Cerebellum (tissue), 4 donors: ENCODE measurements at places on chromosomes 4 and X. TPM values are rescaled to one million over a fixed set of nuclear protein-coding genes. Genes with fewer than 3 reads are reported as not detected.

KIT gene
- total RNA-seq, result 43.4 TPM

VSIG4 gene
- total RNA-seq, result 16.9 TPM

MGAT4D gene
- not detected for total RNA-seq

GK2 gene
- not detected for total RNA-seq

GCNA gene
- total RNA-seq, result 4.5 TPM

SPANXN1 gene
- total RNA-seq, result not detected

CT55 gene
- total RNA-seq, result not detected

GRID2 gene
- 194 TPM for total RNA-seq

EREG gene
- 1.8 TPM for total RNA-seq

RASL11B gene
- total RNA-seq, result 6.0 TPM

TEX13B gene
- total RNA-seq, result not detected

TMEM255A gene
- 2.1 TPM for total RNA-seq

CXorf65 gene
- not detected for total RNA-seq

S100P gene
- 0.27 TPM for total RNA-seq

MSANTD1 gene
- total RNA-seq, result 3.8 TPM

COPS4 gene
- 101 TPM for total RNA-seq

GRCh38 chr4:7360806-7361205 lies 73.9 kb downstream of the PSAPL1 start:
- no peak for DNase-seq

- DNase-seq, result no peak
Observed at GRCh38 chrX:149003863-149004660, 501.0 kb downstream of the IDS start.

GRCh38 chr4:187451776-187452175 lies 543.8 kb upstream of the ZFP42 start:
- no peak for DNase-seq

DNA sequence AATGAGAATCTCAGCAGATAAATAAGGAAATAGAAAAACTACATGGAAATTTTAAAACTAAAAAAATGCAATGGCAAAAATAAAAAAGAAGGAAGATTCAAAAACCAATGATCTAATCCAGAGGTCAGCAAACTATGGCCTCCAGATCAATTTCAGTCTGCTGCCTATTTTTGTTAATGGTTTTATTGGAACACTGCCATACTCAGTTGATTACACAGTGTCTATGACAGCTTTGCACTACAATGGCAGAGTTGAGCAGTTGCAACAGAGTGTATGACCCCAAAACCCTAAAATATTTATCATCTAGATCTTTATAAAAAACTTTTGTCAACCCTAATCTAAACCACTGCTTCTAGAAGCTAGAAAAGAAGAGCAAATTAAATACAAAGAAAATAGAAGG lies 170.3 kb downstream of the RAB28 start:
- no peak for DNase-seq

DNA sequence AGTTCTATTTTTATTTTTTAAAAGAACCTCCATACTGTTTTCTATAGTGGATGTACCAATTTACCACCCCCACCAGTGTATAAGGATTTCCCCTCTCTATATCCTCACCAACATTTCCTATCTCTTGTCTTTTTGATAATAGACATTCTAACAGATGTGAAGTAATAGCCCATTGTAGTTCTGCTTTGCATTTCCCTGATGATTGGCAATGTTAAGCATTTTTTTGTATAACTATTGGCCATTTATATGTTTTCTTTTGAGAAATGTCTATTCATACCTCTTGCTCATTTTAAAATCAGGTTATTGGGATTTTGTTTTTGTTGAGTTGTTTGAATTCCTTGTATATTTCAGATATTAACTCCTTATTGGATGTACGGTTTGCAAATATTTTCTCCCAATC lies 251.1 kb upstream of the HTR2C start:
- no peak for DNase-seq

DNA sequence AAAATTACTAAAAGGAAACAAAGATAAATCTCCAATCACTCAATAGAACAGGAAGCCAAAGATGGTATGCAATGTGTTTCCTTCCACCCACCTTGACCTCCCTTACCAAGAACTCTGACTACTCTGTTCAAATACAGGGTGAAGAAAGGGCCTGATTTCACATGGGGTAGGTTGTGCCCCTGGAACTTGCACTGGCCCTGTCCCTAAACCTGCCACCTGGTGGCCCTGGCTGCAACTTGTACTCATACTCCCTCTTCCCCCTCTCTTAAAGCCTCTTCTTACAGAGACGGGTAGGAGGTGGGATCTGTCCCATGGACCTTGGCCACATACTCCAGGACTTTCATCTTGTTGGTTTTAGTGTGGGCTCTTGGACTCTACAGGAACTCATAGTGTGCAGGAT lies 17.3 kb upstream of the TMEM185A start:
- no peak for DNase-seq

GRCh38 chr4:38139187-38139586 lies 179.0 kb downstream of the PTTG2 start:
- no peak for DNase-seq

GRCh38 chr4:64158648-64159326 lies 250.5 kb downstream of the TECRL start:
- peak; percentile 38 for DNase-seq

GRCh38 chr4:118799231-118799942 lies 36.5 kb downstream of the SEC24D start:
- no peak for DNase-seq

DNA sequence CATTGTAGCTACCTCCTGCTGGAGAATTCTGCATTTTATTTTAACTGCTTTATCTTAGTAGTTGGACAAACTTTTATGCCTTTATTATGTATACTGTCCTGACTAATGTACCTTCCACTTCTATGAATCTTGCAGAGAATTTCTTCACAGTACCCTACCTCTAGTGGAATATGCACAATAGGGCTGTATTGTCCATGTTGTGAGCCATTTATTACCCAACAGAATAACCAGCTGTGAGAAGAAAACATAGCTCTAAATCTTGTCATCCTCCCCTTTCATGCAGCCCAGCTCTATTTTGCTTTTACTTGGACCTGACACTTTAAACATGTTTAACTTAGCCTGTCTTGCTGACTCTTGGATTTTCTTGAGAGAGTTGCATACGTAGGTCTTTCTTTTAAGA lies 56.2 kb downstream of the MCUB start:
- DNase-seq, result no peak

- DNase-seq, result no peak
Observed at GRCh38 chr4:153038623-153039311, 102.6 kb downstream of the FHDC1 start.

GRCh38 chrX:139204898-139205667 lies 325.5 kb upstream of the F9 start:
- DNase-seq, result no peak

GRCh38 chr4:152609481-152609880 lies 70.3 kb downstream of the TMEM154 start:
- DNase-seq, result no peak

DNA sequence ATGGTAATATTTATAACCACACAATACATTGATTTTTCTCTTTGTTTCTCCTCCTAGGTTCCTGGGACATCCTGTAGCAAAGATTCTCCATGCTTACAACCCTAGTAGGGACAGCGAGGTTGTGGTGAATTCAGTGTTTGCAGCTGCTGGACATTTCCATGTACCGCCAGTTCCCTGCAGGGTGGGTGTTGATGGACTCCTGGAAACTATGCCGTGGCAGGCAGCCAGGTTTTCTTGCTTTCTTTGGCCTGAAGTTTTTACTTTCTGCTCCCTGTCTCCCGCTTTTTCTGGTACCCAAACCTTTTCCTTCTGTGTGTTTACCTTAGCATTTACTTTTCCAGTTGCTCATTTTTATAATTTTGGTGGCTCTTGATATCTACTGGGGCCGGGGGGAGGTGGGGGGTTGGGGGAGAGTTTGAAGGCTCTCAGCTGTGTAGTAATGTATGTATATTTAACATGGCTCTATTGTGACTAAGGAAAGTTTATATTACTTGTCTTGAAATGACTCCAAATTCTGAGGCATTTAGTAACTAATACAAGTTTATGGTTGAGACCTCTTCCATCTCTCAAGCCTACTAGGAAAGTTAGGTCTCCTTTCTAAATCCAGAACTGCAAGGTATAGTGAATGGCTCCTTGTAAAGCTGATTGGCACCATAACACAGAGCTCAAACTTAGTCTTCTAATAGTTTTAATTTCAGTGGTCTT lies 89.7 kb downstream of the TMEM131L start:
- no peak for DNase-seq

GRCh38 chr4:74997948-74998729 lies 65.2 kb downstream of the PARM1 start:
- DNase-seq, result no peak

DNA sequence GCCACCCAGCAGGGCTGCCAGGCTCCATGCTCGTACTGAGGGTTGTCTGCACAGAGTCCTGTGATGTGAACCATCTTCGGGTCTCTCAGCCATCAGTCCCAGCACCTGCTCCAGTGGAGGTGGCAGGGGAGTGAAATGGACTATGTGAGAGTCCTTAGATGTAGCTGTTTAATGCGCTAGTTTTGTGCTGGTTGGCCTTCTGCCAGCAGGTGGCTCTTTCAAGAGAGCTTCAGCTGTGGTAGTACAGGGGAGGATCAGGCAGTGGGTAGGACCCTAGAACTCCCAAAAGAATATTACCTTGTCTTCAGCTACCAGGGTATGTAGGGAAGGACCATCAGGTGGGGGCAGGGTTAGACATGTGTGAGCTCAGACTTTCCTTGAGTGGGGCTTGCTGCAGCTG lies 1066.0 kb downstream of the GLUD2 start:
- DNase-seq, result no peak

DNA sequence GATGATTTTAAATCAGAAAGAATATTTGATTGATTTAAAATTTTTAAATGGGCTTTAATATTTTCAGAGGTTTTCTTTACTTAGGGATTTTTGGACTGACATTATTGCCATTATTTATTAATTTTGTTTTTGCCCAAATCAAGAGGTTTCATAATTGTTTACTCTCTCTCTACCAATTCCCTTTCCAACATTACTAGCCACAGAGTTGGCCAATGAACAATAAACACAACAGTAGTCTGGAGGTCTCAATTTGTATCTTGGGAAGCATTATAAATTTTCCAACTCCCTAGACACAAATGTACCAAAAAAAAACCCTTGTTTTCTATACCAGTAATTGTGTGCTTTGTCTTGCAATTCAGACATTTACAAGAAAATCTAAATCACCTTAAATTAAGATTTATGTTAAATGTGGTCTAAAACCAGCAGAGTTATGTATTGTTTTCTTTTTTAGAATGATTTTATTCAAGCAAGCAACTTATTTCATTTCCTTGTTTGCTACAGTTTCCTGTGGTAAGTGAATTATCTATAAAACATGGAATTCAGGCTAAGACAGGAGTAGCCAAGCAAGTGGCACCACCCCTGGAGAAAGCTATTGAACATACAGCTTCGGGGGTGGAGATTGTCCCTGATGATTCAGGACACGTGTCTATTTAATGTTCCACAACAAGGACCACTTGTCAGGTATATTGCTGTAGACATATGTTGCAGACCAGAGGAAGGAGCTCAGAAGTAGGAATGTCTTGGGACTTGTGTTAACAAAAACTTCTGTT lies 622 bp downstream of the KLKB1 start:
- DNase-seq, result no peak

GRCh38 chr4:8176547-8177399 lies 18.2 kb upstream of the ABLIM2 start:
- peak; percentile 42 for DNase-seq

GRCh38 chrX:1412551-1413161 lies 20.7 kb upstream of the SLC25A6 start:
- DNase-seq, result no peak

DNA sequence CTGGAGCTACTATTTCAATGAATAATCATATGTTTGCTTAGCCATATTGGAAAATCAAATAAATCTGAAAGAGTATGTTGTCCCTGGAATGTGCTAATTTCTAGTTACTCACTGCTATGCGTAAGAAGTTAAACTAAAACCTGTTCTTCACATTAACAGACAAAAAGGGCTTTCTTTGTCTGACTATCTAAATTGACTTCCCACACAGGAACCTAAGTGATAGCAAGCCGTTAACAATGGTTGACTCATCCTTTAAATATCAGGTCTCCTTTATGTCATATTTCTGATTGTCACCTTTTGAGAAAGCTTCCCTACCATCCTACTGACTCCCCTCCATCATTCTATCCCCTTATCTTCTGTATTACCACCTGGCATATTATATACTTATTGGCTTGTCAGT lies 81.4 kb downstream of the AMELX start:
- DNase-seq, result no peak

DNA sequence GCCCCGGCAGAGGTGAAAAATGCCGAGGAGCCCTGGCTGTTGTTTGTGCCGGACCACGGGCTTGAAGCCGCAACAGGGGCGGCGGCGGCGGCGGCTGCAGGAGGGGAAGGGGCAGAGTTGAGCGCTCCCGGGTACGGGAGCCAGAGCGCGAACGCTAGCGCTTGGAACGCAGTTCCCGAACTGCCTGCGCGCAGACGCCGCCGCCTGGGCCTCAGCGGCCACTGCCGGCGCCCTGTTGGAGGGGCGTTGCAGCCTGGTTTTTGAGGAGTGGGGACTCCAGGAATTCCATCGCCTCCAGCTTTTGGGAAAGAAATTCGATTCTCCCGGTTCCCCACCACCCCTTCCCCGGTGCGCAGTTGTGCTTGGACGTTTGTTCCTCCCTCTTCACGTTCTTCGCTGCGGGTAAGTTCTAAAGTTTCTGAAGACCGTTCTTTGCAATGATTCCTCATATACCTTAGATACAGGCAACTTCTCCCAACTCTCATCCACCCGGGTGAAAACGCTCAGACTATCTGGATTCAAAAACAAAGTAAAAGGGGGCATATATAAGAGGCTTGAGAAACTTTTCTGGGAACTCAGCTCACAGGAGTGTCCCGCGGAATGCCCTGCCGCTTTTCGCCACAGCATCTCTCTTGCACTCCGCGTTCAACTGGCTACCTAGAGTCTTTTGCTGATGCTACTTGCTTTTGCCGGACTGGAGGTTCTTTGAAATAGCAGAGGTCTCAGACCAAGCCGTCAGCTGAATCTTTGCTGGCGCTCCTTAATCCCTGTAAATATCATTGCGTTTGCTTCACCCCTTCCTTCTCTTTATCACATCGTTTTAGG lies 1.0 kb downstream of the FAT4 start:
- DNase-seq, result no peak

DNA sequence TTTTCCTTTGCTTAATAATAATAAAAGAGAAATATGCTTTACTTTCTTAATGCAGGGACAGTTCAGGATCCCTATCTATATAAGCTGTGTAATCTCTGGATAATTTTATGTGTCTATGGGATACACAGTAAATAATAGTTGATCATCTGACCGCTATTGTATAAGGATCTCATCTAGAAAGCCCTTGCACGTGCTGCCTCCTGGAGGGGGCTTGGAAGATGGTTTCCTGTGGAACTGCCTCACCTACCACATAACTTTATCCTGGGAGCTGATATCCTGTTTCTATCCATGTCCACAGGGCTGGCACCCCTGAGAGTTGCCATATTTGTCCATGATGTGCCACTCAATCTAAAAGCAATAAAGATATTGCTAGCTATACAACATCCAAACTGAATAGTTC lies 139.3 kb upstream of the FRMPD4 start:
- no peak for DNase-seq

GRCh38 chr4:28636971-28637370 lies 1776.3 kb downstream of the STIM2 start:
- DNase-seq, result no peak

DNA sequence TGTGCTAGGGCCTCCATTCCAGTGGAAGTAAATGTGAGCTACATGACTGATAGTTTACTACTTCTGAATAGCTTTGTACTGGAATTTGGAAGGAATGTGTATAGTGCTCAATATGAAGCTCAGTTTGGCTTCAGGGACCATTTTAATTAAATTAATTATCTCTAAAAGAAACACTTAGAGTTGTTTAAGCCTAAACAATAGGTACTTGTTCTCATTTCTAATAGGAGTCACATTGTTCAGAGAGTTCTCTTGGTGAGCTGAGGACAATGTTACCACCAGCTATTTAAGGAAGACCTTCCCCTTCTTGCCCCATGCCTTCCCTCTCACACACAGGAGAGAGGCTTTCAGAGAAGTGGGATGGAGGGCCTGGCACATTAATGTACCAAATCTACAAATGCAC lies 78.3 kb downstream of the CHIC2 start:
- no peak for DNase-seq
